ENCODE measurements at places on chromosomes 4 and X.

DNA sequence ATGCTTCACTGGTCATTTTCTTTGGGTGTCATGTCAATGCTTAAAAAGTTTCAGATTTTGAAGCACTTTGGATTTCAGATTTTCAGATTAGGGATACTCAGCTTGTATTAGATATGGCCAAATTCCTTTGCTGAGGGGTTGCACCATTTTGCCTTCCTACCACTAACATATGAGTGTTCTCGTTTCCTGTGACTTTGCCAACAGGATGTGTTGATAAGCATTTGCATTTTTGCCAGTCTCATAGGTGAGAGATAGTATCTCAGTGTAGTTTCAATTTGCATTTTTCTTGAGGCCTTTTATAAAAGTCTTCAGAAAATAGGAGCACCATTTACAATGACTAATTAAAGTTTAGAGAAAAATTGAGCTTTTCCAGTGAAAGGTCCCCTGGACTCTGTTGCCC lies 71.6 kb upstream of the CLCN4 start:
- DNase-seq, result no peak

DNA sequence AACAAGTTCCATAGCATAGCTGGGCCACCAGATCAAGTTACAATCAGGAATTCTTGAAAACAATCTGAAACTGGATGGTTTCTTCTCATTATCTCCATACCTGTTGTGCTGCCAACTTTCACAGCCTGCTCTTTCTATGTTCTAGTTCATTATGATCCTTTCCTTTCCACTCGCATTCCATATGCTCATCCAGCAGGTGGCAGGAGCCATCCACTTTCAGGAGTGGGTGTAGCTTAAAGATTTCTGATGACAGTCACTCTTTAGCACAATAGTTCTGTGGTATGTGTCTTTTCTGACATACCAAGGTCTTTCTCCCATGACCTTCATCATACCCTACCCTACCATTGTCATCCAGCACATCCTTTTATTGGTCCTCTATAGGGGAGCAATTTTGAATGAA lies 46.4 kb downstream of the PAGE2 start:
- DNase-seq, result no peak

- DNase-seq, result no peak
Measured at GRCh38 chr4:14857981-14858380, 144.3 kb upstream of the CPEB2 start.

DNA sequence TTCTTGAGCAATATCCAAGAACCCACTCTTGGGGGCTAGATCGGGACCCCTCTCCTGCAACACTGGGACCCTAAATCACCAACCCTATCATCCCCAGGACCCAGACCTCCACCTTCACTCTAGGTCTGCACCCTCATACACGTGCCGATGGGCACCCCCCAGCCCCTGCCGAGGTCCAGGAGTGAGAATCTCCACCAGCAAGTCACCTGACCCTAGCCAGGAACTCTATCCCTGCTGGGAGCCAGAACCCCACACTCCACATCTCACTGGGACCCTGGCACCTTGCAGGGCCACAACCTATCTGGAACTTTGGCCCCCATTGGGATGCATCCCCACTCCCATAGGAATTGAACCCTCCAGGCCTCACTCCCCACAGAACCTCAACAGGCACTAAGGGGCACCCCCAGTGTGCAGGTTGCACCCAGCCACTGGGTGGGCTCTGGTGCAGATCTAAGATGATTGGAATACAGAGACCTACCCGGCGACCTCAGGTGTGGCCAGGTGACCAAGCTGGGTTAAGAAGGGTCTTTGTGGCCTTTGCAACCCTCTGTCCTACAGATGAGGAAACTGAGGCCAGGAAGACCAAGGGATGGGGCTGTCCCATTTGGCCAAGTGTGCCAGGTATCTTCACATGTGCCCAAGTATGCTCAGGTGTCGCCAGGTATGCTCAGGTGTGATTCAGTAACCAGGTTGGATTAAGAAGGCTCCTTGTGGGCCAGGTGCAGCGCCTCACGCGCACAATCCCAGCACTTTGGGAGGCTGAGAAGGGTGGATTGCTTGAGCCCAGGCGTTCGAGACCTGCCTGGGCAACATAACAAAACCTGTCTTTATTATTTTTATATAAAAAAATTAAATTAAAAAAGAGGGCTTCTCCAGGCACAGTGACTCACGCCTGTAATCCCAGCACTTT lies 3.1 kb upstream of the DHRSX start:
- DNase-seq, result no peak

DNA sequence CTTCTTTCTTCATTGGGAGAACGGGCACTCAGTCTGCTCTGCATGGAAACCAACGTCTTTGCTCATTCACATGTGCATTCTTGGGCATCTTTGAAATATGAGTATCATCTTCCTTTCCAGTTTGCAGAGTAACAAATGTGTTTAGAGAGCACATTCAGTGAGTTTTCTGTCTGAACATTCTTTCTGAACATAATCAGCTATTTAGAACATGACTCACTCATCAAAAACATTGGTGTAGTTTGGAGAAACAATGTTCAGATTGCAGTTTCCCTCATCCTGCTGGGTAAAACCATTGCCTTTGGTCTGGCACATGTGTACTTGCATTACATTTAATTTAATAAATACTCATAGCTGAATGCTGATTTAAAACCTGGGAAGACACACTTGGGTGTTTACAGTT lies 81.5 kb upstream of the F9 start:
- no peak for DNase-seq

GRCh38 chr4:96895826-96896225 lies 1055.9 kb downstream of the PDHA2 start:
- no peak for DNase-seq

- DNase-seq, result no peak
Measured at GRCh38 chrX:28850955-28851354, 263.7 kb downstream of the IL1RAPL1 start.

- DNase-seq, result no peak
Measured at GRCh38 chrX:150870487-150871340, 27.8 kb downstream of the CD99L2 start.

- DNase-seq, result no peak
Measured at GRCh38 chrX:11351375-11352295, 58.4 kb downstream of the AMELX start.
